ENCODE measurements at places on chromosomes 7 and 10.

DNA sequence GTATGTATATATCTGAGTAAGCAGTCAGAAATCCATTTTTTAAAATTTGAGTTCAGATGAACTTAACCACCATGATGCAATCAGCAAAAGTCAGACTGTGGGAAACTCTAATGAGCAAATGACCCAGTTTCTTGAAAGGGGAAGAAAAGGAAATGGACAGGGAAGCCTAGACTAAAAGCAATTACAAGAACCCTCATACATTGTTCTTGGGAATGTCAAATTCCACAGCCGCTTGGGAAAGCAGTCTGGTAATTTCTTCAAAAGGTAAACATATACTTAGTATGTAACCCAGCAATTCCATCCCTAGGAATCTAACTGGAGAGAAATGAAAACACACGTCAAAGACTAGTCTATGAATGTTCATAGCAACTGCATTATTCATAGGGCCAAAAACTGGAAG is 16.4 kb upstream of the FOXK1 start:
- DNase-seq: no peak

- no peak for DNase-seq
Measured at GRCh38 chr10:86368046-86368445, 1.5 kb upstream of the GRID1 start.

DNA sequence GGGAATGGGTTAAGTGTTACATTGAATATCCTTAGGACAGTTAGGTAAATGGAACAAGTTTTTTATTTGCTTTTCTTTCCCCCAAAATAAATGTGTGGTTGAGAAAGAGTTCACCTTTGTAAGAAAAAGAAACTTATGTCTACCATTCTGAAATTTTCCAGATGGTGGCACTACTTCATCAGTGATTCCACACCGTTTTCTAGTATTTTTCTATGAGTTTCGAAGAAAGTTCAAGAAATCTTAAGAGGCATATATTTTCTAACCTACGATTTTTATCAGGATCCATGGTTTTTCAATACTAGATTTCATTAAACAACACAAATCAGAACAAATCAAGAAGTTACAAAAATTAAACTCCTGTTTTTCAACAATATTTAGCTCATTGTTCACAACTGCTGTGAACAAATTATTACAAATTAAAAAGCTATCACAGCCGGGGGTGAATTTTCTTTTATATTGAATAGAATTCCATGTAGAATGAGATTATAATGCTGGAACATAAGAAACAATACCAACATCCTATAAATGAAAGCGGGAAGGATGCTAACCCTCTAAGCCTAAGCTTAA is 163.1 kb upstream of the NPVF start:
- DNase-seq: peak; percentile 8

DNA sequence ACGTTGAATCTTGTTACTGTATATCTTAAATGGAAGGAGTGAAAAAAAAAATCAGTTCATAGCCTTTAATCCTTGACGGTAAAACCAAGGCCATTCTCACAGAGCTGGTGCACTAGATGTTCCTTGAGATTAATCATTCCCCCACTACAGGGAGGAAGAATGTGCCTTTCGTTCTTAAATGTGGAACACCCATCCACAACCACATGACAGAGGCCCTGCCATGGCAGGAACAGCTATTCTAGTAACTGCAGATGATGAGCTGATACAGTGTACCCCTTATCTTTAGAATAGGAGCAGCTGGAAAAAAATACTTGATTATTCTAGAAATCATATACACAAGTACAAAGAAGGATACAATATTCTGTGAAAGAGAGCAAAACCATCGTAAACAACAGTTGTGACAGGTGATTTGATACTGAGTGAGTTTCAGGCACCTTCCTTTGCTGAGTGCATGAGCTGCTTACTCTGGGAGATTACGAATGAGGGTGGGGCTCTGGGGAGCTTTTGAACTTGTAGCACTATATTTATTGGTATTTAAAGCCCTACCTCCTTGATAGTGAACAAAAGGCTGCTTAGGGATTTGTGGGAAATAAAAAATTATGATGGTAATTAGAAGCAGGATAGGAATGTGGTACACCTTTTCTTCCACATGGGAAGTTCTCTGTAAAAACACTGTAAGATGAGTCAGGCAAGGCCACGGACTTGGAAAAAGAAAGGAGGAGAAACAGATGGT is 244.4 kb upstream of the SLC26A5 start:
- no peak for DNase-seq

DNA sequence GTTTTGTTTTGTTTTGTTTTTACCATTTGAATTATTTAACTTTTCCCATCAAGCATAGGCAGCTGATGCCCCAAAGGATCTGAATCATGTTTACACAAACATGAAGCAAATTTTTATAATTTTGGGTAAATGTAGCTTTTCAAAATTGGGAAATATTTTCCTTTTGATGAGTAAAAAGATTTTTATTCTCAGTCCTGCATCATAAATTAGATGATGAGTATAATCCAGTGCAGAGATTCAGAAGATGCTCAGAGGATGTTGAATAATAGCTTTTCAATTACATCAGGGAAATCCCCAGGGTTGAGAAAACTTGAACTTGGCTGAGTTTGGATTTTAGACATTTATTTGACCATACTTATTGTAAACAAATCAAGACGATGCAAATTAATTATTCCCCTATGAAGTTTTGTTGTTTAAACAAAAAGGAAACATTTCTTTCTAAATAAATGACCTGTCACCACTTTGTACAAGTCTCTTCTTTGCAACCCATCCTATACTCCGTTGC is 121.7 kb downstream of the FAM204A start:
- DNase-seq: no peak

DNA sequence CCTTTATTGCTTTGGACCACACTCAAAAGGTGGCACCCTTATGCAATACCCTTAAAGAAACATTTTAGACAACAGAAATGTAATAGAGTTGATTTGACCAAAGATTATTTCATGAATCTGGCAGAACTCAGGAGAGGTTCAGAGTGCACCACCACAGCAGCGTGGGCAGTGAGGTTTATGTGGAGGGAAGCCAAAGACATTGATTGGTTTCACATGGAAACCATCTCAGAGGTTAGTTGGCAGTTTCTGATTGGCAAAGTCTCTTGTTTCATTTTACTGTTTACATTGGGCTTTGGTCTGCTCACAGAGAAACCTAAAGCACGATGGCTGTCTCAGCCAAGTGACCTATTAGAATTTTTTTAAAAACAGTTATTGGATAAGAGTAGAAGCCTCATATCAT is 101.3 kb downstream of the SDHAF3 start:
- DNase-seq: no peak

DNA sequence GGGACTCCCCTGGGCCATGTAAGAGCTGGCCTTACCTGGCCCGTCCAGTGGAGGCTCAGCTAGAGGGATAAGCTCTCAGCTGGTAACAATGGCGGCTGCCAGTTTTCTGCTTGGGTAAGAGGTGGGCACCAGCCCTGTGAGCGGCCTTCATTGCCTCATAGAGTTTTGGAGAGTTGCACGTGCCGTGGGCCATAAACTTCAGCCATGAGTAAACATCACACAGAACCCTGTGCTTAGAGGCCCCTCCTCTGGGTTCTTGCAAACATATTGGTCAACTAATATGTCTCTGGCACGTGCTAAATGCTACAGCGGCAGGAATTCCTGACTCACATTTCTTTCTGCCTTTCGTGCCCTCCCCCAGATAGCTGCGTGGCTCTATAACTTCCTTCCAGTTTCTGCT is 103.9 kb upstream of the LEP start:
- no peak for DNase-seq

- DNase-seq: no peak
Measured at GRCh38 chr7:43692582-43693373, 36.5 kb downstream of the COA1 start.

DNA sequence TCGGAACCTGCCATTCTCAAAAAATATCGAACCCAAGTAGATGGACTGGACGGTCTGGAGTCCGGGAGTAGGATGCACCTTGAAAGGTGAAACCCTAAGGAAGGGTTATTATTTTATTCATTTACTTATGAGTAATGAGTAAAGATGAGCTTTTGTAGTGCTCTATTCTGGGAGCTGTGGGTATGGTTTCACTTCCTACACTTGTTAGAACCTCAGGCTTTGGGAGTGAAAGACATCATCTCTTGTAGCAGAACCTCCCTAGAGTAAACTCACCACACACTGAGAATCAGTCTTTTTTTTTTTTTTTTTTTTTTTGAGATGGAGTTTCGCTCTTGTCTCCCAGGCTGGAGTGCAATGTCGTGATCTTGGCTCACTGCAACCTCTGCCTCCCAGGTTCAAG is 389.4 kb upstream of the AUTS2 start:
- DNase-seq: no peak

GRCh38 chr10:72274730-72275350 is 1.1 kb downstream of the DDIT4 start:
- peak; percentile 59 for DNase-seq

DNA sequence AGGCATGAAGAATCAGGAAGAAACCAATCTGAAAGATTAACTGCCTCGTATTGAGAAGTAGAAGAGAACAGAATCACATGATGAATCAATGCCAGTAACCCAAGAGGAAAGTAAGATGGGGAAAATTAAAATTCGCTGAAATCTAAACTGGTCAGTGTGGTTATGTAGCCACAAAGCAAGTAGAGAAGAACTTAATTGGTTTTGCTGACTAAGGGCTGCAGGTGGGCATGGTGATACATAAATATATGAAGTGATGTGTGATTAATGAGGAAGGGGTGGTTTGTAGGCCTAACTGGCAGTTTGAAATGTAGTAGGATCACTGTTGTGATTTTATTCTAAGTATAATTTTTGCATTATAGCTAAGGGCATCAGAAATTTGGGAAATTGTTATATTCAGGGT is 83.5 kb upstream of the LRRTM3 start:
- no peak for DNase-seq

DNA sequence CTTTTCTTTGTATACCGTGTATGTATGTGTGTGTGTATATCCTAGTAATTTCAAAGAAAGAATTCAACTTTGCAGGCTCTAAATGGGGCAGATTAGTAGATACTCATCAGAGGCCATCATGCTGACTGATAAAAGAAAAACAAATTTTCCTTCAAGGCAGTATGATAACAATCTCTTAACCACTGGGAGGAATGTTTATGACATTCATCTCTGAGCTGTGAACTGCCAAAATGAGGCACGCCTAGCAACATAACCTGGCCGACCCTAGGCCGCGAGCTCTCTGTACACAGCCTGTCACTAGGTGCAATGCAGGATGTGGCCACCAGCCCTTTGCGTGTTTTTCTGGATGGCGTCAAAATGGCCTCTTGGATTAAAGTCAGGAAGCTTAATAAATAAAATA is 343.7 kb upstream of the GALNT17 start:
- no peak for DNase-seq
